ENCODE measurements at places on chromosomes 4 and X.

- DNase-seq, result no peak
Measured at GRCh38 chrX:150429594-150429993, 66.5 kb downstream of the MAMLD1 start.

DNA sequence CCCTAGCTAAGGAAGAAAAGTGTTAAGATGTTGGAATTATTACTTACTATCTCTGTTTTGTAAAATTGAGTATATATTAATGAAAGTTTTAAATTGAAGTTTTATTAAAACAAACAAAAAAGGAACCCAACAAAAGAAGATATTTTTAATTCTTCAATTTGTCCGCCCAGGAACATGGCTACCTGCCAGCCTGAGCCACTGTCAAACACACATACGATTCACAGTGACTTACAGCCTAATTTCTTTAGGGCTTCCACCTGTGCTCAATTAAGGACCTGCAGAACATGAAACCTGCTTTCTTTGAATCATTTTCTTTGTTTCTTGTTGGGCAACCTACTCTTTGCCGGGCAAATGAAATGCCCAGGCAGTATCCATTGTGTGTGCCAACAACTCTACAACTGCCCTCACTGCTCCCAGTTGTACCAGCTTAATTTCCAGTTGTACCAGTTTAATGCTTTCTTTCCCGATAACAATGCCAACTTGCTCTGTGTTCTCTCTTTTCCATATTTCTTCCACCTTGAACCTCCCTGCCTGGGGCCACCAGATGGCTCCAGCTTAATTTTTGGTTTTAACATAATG lies 181.7 kb downstream of the GBA3 start:
- DNase-seq, result no peak

DNA sequence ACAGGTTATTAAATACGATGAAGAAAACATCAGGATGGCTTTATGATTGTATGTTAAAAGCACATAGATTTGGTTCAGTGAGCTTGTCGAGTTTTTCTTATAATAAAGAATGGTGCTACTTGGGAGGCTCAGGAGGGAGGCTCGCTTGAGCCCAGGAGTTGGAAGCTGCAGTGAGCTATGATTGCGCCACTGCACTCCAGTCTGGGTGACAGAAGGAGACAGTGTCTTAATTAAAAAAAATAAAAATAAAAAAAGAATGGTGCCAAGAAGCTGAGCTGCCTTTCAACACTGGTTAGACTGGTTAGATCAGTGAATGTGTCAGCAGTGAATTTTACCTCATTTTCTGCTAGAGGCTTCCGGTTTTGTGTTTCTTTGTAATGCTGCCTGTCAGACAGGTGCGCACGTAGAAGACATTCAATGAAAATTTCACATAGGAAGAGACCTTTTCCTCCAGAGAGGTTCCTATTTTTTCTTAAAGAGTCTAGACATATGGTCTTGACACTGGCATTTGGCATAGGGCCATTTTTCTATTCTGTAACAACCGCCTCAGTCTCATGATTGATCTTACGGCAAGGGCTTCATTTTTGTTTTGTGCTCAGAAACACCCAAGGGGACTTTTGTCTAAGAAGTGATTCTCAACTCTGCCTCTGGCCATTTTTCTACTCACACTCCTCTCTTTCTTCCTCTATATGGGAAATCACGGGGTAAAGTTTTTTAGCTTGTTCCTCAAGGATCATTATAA lies 15.0 kb upstream of the ARSF start:
- DNase-seq, result no peak

GRCh38 chr4:31366041-31366440 lies 645.9 kb downstream of the PCDH7 start:
- no peak for DNase-seq

GRCh38 chr4:113643505-113643904 lies 118.0 kb downstream of the CAMK2D start:
- no peak for DNase-seq

DNA sequence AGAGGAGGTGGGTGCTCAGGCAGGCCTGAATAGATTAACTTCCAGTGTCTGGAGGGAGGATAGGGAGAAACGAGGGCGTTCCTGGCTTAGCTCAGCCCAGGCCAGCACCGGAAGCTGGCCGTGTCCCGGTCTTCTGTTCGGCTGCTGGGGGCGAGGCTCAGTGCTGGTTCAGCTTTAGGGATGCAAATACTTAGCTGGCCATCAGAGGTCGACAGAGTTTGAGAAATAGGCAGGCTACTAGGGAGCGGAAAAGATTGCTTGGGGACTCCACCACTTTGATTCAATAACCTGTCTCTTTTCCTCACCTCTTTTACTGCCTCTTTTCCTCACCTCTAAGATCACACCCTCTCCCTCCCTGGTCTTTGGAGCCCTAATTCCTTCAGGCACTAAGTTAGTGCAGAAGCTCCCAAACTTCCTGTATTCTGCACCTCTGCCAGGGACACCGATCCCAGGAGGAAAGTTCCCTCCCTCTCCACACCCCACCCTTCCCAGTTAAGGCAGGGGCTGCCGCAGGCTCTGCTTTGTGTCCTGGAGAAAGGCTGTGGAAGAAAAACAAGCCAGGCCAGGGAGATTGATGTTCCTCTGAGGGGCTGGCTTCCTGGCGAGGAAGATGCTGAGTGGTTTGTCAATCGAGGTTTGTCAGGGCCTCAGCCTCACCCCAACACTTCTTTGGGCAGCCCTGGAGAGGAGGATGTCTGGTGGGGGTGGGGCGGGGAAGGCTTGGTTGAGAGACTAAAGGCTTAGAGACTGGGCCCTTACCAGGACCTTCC lies 6.0 kb upstream of the EFNB1 start:
- peak; percentile 34 for DNase-seq

GRCh38 chr4:102663073-102663472 lies 97.7 kb downstream of the MANBA start:
- DNase-seq, result no peak

- no peak for DNase-seq
Measured at GRCh38 chrX:99095965-99096635, 1314.0 kb downstream of the PCDH19 start.

DNA sequence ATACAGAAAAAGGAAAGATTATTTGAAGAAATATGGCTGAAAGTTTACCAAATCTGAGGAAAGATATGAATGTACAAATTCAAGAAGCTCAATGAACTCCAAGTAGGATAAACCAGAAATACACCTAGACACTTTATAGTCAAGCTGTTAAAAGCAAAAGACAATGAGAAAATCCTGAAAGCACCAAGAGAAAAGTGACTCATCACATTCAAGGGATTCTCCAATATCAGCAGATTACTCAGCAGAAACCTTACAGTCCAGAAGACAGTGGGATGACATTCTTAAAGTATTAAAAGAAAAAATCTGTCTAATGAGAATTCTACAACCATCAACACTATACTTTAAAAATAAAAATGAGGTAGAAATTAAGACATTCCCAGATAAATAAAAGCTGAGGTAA lies 223.8 kb upstream of the ZCCHC13 start:
- DNase-seq, result no peak

DNA sequence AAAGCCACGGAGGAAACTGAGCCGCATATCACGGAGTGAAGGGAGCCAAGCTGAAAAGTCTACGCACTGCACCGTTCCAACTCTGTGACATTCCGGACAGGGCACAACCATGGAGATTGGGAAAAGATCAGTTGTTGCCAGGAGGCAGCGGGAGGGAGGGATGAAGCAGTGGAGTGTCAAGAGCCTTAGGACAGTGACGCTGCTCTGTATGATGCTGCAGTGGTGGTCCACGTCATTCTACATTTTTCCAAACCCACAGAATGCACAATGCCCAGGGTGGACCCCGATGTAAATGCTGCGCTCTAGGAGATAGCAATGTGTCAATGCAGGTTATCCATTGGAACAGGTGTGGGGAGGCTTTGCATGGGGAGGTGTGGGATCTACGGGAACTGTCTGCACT lies 7.5 kb upstream of the WFS1 start:
- DNase-seq, result no peak

GRCh38 chrX:627510-627981 lies 3.0 kb upstream of the SHOX start:
- DNase-seq, result no peak

DNA sequence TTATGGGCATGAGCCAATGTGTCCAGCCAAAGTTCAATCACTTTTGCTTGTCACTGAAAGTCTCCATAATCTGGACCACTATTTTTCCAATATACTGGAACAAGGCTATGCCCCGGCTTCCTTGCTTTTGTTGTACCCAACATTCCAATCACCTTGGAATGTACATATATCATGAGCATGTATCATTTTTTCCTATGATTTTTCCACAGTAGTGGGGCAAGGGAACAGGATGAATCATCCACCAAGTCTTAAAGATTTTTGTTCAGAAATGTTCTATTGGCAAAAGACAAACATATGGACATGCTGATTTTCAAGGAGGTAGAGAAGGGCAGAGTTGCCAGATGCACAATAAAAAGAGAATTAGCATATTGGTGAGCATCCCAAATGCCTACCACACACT lies 548.1 kb upstream of the INTU start:
- no peak for DNase-seq

GRCh38 chr4:165404080-165404479 lies 25.3 kb downstream of the CPE start:
- DNase-seq, result no peak

All from NCI-H1092 treated with DMSO at 0.1 percent for 48 hours (cell line).